ENCODE measurements at places on chromosomes 12 and 14. TPM values are rescaled to one million over a fixed set of nuclear protein-coding genes. Genes with fewer than 3 reads are reported as not detected.

GRCh38 chr12:121905746-121906145, 12.6 kb upstream of the CFAP251 start:
- DNase-seq, result no peak

DNA sequence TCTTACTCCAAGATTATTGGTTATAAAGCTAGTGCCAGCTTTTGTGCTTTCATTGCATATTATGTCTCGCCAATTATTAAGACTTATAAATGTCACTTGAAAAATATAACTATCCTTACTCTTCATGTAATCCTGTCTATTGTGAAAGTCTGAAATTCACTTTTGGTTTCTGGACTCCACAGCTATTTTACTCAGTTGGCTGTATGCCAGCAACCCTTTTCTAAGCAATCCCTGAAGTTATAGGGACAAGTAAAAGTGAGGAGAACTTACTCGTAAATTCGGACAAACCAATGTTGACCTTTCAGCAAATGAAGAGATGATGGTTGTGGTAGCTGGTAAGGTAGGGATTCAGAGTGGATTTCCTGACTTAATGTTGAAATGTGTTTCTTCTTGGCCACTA, 196.3 kb downstream of the NPAS3 start:
- DNase-seq, result peak; percentile 35

The ZNF605 gene
- 14.9 TPM for total RNA-seq

DNA sequence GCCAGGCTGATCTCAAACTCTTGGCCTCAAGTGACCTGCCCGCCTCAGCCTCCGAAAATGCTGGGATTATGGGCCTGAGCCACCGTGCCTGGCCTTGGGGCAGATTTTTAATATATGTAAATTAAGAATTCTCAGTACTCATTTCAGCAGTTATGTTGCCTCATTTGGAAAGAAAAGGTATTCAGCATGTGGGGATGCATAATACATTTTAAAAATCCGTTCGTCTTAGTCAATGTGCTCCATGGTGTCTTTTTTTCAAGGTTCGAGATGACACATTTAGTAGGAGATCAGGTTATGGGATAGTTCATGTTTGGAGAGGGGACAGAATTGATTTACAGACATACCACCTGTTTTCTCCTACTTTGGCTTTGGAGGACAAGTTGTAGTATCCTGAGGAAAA, 10.2 kb downstream of the SYNE2 start:
- DNase-seq, result no peak

GRCh38 chr14:54838931-54839512, 63.6 kb downstream of the GCH1 start:
- DNase-seq, result peak; percentile 9

GRCh38 chr12:14936224-14936861, 2.0 kb downstream of the ERP27 start:
- DNase-seq, result no peak

DNA sequence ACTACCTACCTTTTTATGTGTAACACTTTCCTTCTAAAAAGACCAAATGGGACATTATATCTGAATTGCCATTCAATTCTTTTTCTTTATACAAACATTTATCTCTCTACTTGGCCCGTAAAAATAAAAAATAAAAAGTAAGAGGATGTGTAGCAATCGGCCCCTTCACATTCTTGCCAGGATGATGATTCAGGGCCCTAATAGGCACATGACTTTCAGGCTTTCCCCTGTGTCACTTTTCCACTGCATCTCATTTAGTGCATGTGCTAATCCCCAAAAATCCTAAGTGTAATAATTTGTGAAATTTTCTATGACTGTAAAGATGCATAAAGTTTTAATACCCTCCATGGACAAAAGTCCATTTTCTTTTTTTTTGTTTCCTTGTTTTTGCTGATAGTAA, 23.0 kb upstream of the ATP2B1 start:
- DNase-seq, result no peak

The TPH2 gene
- not detected for total RNA-seq

- peak; percentile 11 for DNase-seq
These were observed 791 bp downstream of the TMEM233 start for GRCh38 chr12:119594399-119594730.

DNA sequence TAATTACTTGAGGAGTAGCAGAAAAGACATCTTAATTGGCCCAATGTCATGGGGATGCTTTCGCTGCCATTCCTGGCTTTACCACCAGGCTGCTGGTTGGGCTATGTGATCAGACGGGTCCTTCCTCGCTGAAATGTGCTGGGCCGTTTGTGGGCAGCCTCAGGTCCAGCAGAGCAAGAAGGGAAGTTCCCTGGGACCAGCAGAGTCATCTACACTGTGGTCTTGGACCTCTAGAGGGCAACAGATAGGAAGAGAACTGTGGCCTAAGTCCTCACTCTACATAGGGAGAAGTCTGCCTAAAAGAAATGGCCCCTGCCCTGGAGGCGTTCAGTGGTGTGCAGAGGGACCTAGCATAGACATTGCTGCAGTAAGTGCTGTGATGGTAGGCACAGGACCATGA, 10.9 kb downstream of the EVL start:
- DNase-seq, result peak; percentile 41

- no peak for DNase-seq
These were observed 137.0 kb upstream of the PZP start for GRCh38 chr12:9345171-9345570.

DNA sequence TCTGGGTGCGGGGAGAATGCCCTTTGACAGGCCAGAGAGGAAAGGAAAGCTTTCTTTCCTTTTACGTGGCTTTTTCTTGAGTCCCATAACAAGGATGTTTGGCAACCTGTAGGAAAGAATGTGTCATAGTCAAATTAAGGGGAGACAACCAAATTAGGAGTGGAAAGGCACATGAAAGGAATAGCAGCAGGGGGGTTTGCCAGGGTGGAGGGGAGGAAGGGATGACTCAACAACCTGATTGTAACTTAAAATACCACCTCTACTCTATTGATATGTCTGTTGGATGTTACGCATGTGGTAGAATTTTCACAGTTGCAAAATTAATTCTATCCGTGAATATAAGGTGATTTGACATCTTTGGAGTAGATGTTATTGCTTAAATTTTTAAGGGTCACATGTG, 28.5 kb upstream of the MYBPC1 start:
- no peak for DNase-seq

The OTX2 gene
- 0.04 TPM for total RNA-seq

GRCh38 chr12:46773586-46774321, 52.0 kb downstream of the SLC38A4 start:
- DNase-seq, result peak; percentile 80

GRCh38 chr12:112252184-112252583, 126.8 kb downstream of the TRAFD1 start:
- DNase-seq, result no peak
